ENCODE measurements at places on chromosomes 6 and 20.

GRCh38 chr6:21222656-21223055 is 370.9 kb upstream of the SOX4 start:
- no peak for ATAC-seq

DNA sequence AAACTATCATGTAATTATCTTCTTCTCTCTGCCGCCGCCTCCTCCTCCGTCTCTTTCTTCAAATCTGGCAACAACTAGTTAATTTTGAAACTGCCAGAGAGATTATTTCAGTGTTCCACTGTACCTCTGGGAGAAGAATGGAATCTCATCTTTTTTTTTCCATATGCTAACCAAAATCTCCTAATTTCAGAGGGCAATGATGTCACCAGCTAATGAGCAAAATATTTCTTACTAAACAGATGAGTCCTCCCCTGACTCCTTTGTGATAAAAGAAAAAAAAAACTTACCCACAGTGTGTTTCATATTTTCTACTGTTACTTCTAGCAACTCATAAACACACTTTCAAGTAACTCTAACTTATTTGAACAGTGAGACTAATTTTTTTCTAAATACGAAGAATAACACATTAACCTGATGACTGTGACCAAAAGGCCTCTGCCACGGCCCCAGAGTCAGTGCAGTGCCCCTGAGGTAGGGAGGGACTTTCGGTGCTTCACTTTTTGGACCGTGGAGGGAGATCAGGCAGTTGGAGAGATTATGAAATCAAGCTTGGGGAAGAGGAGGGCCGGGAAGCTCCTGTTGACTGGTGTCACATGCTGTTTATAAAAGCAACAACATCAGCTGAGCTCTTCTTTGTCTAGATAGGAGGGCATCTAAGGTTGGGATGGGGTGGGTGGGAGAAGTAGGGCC is 159.6 kb downstream of the SASH1 start:
- no peak for ATAC-seq

GRCh38 chr20:62666736-62667529 is 24.6 kb downstream of the SLCO4A1 start:
- ATAC-seq, result peak; percentile 54

GRCh38 chr20:63843222-63843621 is 12.2 kb upstream of the ZBTB46 start:
- ATAC-seq, result peak; percentile 11

DNA sequence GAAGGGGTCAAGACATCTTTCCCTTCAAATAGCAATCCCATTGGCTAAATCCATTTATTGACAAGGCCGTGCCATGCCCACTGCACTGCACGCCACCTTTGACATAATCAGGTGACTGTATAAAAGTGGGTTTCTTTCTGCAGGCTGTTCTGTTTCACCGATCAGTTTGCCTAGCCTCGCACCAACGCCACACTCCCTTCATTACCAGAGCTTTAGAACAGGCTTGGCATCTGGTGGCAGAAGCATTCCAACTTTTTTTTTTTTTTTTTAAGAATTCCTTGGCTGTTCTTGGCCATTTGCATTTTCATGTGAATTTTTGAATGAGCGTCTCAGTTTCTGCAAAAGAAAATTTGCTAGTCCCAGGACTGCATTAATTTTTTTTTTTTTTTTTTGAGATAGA is 78.1 kb downstream of the PPP1R3G start:
- ATAC-seq, result no peak

- no peak for ATAC-seq
These were observed 430.1 kb upstream of the SLC35B3 start for GRCh38 chr6:8865451-8865850.

DNA sequence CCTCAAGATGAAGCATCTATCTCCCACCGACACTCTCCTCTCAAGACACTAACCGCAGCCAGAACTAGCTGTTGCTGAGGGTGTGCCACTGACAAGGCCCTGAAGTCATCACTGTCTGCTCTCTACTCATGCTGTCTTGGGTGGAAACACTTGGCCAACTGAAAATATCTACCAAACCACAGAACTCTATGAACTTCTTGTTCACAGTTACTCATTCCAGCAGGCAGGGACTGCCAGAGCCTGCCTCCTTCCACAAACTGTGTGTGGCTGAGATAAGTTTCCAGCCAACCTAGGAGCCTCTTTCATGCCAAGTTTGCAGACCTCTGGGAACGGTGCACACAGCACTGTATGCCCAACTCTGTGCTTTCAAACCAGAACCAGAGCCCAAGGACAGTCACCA is 45.5 kb upstream of the NXT1 start:
- ATAC-seq, result no peak

DNA sequence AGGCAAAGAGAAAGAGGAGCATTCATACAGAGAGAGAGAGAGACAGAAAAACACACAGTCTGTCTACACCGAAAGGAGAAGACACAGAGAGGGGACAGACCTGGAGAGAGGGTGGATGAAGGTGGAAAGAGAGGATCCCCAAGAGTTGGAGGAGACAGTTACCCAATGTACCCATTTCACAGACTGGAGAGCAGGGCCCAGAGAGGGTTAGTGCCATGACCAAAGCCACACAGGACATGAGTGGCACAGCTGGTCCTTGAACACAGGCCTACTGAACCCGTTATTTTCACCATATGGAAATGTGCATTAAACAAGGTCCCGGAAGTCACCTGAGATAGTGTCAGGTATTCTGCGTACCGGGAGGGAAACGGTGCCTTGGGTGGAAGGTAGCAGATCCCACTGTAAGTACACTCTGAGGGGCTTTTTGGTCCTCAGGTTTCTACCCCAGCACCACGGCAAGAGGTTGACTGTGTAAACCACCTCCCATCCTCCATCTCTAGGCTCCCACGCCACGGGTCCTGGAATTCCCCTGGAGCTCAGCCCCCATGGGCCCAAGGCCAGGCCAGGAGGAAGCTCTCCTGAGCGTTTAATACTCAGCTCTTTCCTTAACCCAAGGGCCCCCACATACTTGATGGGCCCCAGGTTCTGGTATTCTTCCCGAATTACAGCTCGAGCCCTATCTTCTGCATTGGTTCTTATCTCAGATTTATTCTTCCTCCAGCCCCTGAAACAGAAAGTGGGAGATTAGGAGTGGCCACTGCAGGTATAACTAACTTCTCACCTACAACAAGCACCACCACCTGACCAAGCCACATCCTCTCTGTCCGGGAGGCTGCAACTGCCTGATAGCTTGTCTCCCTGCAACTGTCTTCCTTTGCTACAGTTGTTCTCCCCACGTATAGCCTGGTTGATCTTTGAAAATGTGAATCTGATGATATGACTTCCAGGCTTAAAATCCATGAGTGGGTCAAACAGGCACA is 38.4 kb upstream of the OCSTAMP start:
- ATAC-seq, result no peak

GRCh38 chr6:16711546-16712254 is 49.6 kb downstream of the ATXN1 start:
- ATAC-seq, result peak; percentile 85

GRCh38 chr6:15523679-15524630 is 138.9 kb downstream of the DTNBP1 start:
- no peak for ATAC-seq

DNA sequence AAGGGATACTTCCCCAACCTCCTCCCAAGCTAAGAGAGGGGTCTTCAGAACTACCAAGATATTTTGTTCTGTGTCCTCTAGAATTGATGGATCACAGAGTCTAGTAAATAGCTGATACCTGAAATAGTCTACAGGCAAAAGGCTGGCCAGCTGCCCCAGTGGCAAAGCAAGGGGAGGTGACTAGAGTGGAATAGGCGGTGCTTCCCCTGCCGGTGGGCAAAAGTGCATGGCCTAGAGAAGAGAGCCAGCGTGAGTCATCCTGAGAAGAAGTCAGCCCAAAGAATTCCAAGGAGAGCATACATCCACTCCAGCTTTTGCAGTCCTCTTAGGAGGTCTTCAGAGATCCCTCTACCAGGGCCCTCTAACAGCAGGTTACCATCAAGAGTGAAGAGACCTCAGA is 14.7 kb downstream of the DPPA5 start:
- no peak for ATAC-seq

DNA sequence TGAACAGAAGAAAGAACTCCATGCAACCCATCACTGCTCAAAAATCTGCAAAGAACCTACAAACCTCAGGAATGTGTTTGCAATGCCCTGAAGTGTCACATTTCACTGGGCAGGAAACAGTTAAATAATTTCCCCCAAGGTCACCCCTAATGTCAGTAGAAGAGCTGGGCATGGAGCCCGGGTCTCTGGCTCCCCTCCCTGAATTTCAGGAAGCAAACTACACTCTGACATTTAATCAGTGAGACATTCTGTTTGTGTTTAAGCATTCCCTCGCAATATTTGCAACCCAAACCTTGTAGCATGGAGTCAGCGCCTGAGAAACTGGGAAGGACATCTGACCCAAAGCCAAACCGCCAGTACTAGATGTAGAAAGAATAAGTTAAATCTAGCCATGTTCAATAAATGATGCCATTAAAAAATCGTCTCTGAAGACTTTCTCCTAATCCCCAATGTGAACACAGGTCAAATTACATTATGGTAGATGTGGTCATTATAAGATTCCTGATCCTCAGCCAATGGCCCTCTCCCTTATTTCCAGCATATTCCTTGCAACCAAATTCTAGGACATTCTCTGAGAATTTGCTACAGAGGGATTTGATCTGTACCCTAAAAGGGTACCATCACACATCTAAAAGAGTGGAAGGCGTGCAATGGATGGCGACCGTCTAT is 91.2 kb upstream of the ADTRP start:
- no peak for ATAC-seq

GRCh38 chr6:14641423-14642135 is 524.0 kb downstream of the CD83 start:
- ATAC-seq, result no peak

GRCh38 chr20:38146628-38147027 is 18.4 kb downstream of the TGM2 start:
- no peak for ATAC-seq

DNA sequence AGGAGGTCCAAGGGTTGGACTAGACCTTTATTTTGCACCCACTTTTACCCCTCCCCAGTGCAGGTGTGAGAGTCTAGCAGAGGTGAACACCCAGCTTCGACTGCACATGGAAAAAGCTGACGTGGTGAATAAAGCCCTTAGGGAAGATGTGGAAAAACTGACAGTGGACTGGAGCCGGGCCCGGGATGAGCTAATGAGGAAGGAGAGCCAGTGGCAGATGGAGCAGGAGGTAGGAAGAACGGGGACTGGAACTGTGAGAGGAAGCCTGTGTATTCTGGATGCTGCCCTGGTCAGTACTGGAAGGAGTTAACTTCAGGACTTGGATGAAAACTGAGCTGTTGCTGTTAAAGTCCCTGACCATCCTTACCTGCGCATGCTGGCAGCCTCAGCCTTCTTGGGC is 10.6 kb downstream of the CEP250 start:
- ATAC-seq, result no peak

- no peak for ATAC-seq
These were observed 19.4 kb downstream of the NQO2 start for GRCh38 chr6:3019065-3019464.

DNA sequence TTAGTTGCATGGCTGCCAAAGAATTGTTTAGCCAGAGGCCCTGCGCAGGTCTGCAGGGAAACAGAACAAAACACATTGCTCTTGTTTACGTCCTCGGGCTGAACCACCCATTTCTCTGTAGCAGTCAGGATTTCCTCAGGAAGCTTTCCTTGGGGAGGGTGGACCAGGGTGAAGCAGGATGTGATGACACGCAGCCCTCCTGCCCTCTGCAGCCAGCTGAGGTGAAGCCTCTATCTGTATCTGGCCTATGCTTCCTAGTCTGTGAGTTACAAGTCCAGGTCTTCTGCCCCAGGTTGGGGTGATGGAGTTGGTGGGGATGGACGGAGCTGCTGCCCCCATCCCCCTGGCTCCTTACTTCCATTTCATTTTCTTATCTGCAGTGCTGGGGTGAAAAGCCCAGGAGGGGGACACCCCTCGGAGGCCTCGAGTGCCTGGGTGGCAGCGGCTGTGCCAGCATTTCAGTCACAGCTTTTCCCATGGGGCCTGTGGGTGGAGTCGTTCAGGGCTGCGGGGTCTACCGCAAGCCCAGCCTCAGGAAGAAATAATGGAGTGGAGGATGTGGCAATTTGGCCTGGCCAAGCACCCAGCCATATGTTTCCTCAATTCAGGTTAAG is 24.9 kb downstream of the SASH1 start:
- peak; percentile 64 for ATAC-seq

DNA sequence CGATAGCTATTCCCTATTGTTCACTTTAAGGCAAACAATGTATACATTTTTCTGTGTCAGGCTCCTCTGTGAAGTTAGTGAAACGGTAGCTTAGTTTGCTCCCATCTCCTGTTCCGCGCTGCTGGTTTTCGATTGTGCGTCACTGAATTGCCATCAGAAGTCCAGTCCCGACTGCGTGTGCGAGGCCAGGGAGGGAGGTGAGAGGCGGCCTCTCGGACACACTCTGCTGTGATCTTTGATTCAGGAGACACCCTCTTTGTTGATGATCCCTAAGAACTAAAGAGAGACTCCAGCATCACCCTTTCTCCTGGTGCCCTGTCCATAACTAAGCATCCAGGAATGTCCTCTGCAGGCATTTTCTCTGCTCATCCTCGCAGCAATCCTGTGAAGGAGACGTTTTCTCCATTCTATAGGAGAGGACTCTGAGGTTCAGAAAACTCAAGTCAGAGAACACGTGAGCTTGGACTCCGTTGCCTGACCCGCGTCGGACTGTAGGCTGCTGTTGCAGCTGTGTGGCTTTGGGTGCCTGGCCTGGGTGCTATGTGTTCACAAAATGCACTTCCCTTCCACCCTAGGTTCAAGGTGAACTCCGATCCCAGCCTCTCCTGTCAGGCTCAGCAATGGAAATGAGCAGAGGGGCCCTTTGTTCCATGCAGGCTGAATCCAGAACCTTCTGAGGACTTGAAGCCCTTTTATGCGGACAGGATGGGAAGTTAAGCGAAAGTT is 24.1 kb upstream of the UNC93A start:
- ATAC-seq, result no peak

DNA sequence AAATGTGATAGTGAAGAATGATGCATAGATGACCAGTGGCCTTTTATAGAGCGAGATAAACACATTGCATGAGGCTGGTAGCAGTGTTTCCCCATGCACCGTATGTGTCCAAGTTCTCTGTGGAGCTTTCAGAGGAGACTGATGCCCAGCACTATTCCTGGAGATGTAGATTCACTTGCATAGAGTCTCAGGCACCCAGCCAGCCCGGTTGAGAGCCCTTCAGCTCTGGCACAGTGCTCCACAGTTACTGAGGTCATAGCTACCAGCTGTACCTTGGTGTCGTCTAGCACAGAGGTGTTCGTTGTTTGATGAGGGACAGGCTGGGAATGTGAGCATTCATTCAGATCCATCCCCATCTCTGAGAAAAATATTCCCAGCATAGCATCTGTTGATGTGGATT is 328.9 kb downstream of the FARS2 start:
- no peak for ATAC-seq

Data from esophagus mucosa (tissue), 1 donor.